HTR-8/SVneo (cell line): ENCODE measurements at places on chromosomes 5 and 9.

GRCh38 chr9:98602839-98603500, 105.8 kb downstream of the GABBR2 start:
- DNase-seq, result no peak

DNA sequence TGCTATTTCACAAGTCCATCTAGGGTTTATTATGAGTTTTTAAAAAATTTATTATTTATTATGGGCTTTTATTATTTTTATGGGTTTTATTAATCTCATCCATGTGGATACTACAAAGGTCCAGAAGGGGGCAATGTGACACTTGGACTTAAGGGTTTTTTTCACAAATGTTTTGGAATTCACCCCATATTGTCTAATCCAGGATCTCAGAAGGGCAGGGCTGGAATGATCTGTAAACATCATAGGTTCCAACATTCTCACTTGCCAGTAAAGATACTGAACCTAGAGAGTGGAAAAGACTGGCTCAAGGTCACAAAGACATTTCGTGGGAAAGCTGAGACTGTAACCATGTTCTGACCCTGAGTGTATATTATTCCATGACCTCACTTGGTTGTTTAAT, 35.6 kb downstream of the NIM1K start:
- DNase-seq, result peak; percentile 70

- peak; percentile 0 for DNase-seq
These were observed 584.4 kb upstream of the ACO1 start for GRCh38 chr9:31799953-31800609.

DNA sequence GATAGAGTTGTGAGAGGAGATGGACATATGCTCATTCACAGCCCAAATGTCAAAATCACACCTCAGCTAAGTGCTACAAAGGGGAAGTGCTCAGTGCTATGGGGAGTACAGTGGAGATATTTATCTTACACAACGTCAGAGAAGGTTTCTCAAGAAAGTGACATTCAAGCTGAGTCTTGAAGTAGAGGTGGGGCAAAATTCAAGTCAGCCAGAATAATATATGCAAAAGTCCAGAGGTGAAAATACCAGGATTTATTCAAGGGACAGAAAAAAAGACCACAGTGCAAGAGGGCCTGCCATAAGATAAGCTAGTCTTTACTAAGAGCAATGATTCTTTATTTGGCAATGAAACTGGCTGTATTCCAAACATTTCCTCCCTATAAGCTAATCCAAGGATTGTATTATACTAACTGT, 327.8 kb upstream of the PIK3R1 start:
- DNase-seq, result no peak

- DNase-seq, result no peak
These were observed 53.7 kb downstream of the CERT1 start for GRCh38 chr5:75457691-75458090.

- no peak for DNase-seq
These were observed 9.6 kb downstream of the EFNA5 start for GRCh38 chr5:107661038-107661649.
